ENCODE measurements at places on chromosomes 7 and 10.

- peak; percentile 1 for DNase-seq
These were observed 678 bp downstream of the SH2B2 start for GRCh38 chr7:102287111-102287980.

DNA sequence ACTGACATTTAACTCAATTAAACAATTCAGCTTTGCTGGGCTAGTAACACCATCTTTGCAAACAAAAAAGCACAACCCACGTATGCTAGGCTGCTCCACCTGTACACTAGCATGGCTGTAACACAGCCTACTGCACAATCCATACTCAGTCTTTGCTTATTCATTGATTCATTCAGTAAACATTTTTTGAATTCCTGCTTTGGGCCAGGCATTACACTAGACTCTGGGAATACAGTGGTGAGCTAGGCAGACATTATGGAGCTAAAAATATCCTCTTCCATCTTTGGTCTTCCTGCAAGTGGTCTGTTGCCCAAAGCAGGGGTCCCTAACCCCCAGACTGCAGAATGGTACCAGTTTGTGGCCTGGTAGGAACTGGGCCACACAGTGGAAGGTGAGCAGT lies 9.9 kb downstream of the CNNM1 start:
- no peak for DNase-seq

- DNase-seq, result no peak
These were observed at the start of gene MMP21 for GRCh38 chr10:125775491-125776106. TSS of gene MMP21 (minus strand) at chr10:125775821. CDS start at chr10:125775821, 0 bp downstream.

GRCh38 chr10:69374242-69374641 lies 42.5 kb downstream of the TACR2 start:
- DNase-seq, result peak; percentile 36

DNA sequence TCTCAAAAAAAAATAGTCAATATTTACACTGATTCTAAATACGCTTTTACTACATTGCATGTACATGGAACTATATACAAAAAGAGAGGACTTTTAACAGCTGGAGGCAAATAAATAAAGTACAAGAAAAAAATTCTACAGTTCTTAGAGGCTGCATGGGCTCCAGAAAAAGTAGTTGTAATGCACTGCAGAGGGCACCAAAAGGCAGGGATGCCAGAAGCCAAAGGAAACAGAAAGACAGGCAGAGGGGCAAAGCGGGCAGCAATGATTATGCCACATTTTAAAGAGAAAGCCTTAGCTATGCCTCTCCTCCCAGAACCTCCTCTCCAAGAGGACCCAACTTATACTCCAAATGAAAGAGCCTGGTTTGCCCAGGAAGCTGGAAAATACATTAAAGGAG lies 11.6 kb upstream of the ADCK2 start:
- no peak for DNase-seq

- no peak for DNase-seq
These were observed 21.0 kb downstream of the GNA12 start for GRCh38 chr7:2823130-2823529.

DNA sequence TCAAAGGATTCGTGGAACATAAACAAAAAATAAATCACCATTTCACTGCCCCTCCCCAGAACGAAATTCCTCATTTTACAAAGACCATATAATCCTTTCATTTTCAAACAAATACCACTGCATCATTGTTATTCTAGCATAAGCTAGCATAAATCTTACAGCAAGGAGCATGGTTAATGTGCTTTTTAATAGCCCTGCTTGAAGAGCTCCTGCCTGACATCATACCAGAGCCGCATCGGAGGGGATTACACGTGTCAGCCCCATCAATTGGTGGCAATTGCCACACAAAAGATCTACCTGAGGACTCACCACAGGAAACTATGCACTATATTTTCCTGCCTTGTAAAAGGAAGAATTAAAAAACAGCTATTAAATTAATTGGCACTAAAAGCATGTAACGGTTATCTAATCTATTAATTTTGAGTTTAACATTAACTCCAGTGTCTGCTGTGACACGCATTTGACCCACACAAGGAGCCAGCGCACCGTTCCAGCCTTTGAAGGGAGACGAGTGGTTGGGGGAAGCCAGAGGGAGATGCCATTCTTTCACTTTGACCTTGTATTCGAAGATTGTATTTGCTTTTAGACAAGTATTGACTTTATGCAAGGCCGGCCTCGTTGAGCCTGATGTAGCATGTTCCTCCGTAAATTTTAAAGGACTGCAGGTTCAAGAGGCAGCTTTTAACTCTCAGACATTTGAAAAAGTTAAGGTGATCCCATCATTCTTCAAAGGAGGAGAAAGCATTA lies 261.1 kb upstream of the RNF32 start:
- no peak for DNase-seq

DNA sequence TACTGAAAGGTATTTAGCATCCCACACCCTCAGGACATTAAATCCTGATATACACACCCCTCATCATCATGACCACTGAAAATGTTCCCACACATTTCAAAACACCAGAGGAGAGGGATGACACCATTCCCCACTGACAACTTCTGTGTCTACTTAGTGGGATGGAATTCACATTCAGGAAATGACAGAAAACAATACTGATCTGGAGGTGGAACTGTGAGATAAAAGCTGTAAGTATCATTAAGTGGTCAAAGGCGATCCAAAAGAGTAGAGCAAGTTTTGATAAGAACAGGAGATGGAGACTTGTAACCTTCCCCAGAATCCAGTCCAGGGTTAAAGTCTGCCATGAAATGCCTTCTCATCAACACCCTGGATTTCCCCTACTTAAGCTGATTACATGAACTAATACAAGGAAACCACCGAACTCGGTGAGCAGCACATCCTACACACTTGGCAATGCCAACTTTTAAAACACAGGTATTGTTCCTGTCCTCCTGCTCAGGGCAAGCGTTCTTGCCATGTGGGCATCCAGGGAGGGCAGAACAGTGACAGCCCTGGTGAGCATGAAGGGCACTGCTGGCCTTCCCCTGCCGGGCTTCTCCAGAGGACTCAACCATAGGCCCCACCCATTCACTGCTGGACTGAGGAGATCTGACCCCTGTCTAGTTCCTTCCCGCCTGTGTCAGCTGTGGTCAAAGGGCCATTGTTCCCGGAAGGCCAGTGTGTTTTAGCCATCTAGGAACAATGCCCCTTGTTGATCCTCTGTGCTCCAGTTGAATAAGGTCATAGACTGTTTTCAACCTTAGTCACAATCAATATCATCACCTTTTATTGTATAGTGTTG lies 85.0 kb downstream of the SGMS1 start:
- DNase-seq, result no peak

- DNase-seq, result no peak
These were observed 5.7 kb upstream of the LAT2 start for GRCh38 chr7:74203956-74204618.

- DNase-seq, result no peak
These were observed 163.0 kb upstream of the PPP2R2D start for GRCh38 chr10:131737543-131738395.

GRCh38 chr10:96416643-96417042 lies 57.8 kb upstream of the OPALIN start:
- no peak for DNase-seq

- no peak for DNase-seq
These were observed 49.6 kb upstream of the TOMM7 start for GRCh38 chr7:22872096-22872807.

- peak; percentile 47 for DNase-seq
These were observed 8.1 kb downstream of the PRKRIP1 start for GRCh38 chr7:102404005-102404861.

DNA sequence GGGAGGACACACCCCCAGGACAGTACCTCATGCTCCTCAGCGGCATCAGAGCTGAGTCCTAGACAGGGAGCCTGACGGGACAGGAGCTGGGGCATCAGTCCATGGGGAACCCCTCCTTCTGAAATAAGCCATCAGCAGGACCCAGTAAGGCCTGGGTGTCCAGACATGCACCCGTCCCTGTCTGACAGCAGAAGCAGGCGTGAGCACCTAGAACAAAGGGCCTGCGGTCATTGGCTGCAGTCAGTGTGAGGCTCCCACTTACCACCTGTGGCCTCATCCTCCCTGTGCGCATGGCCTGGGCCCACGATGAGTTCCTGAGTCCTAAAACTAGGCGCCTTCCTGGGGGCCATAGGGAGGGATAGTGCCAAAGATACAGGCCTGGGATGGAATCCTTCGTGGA lies 484.7 kb downstream of the PTPRN2 start:
- DNase-seq, result no peak

GRCh38 chr7:150962553-150963399 lies 15.3 kb downstream of the KCNH2 start:
- no peak for DNase-seq

- no peak for DNase-seq
These were observed 9.7 kb upstream of the VSIR start for GRCh38 chr10:71782917-71783490.

DNA sequence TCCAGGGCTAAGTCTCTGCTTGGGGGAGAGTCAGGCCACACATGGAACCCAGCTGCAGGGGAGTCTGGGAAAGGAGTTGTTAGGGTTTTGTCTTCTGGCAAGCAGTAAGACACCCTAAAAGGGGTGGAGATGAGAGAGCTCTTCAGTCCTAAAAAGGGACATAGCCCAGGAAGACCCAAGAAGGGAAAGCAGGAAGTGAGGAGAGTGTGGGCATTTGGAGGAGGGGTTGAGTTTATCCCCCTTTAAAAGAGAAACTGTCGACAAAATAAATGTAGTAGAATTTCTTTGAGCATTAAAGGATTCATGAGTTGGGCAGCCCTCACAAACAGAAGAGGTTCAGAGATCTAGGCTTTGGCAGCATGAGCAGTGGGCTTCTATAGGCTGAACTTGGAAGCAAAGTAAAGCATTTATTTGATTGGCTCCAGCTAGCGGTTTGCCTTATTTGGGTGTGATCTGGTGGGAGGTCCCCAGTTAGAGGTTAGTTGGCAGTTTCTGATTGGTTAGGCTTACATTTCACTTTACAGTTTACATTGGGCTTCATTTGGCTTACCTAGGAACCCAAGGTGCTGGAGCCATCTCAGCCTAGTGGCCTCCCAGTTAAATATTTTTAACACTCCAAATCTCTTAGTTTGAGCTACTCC lies 246.7 kb downstream of the CAMK1D start:
- DNase-seq, result peak; percentile 18

- no peak for DNase-seq
These were observed 559 bp upstream of the STEAP2 start for GRCh38 chr7:90210981-90211380.

GRCh38 chr7:147894271-147894670 lies 696.3 kb upstream of the C7orf33 start:
- DNase-seq, result no peak

GRCh38 chr7:70657571-70657970 lies 474.4 kb upstream of the GALNT17 start:
- DNase-seq, result no peak

DNA sequence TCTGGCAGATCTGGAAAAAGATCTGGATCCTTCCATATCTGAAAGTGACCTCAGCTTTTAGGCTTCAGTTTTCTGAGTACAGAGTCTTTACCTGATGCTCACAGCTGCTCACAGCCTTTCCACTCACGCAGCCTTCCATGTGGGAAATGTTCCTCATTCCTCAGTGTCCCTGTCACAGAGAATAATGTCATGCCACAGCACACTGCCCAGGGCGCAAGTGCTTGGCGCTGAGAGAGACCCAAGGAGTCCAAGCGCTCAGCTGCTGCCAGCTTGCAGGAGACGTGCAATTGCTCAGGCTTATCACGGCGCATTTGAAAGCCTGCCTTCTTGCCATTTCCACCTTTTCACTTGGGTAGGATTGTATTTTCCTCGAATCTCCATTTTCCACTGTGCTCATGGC lies 271.9 kb upstream of the MKI67 start:
- DNase-seq, result no peak

- DNase-seq, result no peak
These were observed 4.9 kb upstream of the MTPN start for GRCh38 chr7:135981958-135982646.

GRCh38 chr10:69994262-69994661 lies 58.4 kb upstream of the MACROH2A2 start:
- DNase-seq, result peak; percentile 41

DNA sequence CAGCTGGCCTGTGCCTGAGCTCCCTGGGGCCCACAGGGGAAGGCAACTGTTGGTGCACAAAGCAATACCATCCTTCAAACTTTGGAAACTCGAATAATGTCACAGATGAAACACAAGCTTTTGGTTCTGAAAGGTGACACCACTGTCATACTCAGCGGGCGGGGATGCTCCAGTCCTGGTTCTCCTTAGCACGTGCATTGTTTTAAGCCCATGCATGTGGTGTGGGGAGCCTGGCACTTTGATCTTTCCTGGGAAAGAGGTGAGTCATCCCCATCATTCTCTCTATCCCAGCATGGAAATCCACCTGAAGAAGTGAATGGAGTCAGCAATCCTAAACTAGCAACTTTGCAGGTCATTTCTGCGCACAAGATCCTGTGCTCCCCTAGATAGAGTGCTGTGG lies 119.6 kb downstream of the GLRX3 start:
- no peak for DNase-seq

DNA sequence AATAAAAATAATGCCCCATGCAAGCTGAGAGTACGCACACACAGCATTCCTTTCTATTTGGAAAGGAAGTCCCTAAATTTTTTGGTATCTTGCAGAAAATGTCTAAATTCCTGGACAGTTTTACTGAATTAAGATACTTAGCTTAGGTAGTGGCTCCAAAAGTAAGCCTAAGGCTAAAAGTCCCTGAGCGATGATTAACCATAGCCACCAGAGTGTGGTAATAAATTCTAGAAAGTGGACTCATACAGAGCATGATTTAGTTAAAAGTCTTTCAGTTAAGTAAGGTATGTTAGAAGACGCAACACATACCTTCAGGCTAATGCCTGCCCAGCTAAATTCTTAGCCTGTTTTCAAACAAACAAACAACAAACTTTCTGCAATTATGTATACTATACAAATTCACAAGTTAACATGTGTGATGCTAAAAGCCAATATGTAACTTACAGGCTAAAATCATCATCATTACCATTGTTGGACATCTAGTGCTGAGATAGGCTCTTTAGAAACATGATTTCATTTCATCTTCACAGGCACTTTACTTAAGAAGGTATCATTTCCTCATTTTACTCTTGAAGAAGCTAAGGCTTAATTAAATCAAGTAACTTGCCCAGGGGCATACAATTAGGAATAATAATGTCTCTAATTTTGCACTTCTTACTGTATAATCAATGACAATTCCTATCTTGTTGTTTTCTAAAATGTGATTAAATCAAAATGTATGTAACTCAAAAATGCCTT lies 261.4 kb upstream of the YAE1 start:
- no peak for DNase-seq

DNA sequence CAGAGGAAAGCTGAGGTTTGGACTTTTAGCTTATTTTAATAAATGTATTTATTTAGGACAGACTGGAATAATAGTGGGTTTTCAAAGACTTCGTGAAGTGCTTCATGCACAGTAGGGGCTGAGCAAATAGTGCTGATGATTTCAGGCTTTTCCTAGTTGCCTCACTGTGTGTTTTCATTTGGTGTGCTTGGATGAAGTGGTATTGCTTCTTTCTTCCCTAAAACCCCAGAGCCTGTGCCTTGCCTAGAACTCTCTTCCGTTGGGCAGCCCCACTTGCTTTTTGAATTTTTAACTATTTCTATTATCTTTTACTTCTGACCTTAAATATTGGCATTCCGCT lies 49.6 kb downstream of the ARID5B start:
- no peak for DNase-seq

- no peak for DNase-seq
These were observed 80.0 kb downstream of the TFPI2 start for GRCh38 chr7:93810561-93810960.

Data from NCI-H510A treated with DMSO at 0.1 percent for 48 hours (cell line).